ENCODE measurements at places on chromosomes 3 and 15.

DNA sequence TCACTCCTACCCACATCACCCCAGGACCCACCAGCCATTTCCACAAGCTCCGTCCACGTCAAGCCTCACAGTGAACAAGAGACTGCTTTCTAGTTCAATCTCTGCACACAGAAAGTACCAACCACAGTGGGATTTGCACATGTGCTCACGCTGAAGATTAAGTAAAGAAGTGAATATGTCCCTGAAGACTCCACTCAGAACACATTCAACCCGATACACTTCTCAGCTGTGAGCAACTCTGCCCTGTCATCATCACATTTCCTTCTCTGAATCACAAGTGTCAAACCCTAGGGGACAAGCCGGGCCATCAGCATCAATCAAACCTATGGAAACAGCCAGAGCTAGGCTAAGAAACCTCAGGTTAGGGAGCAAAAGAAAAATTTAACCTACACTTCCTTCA, 1.9 kb downstream of the STIMATE start:
- DNase-seq: no peak

DNA sequence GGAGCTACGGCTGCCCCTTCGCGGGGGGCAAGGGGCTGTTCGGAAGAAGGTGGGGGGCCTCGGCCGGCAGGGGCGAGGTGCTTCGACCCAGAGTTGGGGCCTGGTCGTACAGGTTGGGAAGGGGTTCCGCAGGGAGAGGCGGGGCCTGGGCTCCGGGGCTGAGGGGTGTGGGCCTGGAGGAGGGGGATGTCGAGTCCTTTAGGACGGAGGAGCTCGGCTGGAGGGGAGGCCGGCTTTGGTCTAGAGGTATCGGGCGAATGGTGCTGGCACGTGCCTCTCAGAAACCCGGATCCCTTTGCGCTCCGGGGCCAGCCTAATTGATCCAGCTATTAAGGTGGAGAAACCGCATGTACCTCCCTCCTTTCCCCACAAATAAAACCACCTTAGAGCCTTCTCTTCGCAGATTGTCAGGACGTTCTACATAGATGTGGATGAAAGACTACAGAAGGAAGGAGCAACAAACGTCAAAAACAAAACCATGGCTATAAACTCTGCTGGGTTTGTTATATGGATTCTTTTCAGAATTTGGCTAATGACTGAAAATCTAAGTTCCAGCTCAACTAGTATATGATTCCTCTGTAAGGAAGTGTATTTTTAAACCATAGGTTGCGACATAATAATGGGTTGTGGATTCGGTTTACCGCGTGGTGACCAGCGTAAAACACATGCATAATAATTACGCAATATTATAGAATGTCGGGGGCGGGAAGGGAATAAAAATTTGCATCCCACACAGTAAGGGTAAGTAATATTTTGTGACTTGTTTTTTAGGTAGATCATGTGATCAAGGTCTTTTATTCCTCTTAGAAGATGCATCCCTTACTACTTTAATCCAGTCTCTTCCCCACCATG, 644 bp upstream of the NGLY1 start:
- peak; percentile 56 for DNase-seq

- DNase-seq: no peak
These were observed 195.4 kb downstream of the OPA1 start for GRCh38 chr3:193788189-193788991.

- DNase-seq: no peak
These were observed 106.0 kb downstream of the LRIG1 start for GRCh38 chr3:66394753-66395249.

DNA sequence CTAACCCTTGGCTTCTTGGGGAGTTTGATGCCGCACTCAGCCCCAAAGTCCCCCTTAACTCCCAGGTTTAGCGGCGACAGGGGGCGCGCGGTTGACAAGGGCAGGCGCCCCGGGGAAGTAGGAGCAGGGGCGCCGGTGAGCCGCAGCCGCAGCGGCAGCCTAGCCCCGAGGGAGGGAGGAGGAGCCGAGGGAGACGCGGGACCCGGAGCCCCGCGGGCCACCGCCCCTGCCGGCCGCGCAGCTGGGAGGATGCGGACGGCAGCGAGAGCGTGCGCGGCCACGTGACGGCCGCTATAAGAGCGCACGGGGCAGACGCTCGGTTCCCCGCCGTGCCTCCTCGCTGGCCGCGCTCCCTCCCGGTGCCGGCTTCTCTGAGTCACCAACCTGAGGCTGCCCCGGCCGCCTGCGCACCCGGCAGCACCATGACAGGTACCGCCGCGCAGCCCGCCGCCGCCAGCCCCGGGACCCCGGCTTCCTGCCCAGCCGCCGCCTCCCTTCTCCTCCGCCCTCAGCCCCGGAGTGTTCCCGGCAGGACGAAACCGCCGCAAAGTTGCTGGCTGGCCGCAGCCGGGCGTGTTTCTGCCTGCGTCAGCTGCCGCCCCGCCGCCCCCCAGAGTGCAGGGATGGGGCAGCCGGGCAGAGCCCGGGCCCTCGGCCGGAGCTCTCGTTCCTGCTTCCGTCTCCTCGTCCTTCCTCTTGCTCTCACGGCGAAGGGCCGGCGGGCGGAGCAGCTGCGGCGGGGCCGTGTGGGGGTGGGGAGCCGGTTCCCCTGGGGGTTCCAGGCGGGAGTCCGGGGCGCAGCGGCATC, at the start of gene GYG1:
Gene GYG1, plus strand, starts transcription at position 322 of the 808 bp plus-strand sequence. Its CDS starts 101 bp downstream, at position 423.
- peak; percentile 73 for DNase-seq

DNA sequence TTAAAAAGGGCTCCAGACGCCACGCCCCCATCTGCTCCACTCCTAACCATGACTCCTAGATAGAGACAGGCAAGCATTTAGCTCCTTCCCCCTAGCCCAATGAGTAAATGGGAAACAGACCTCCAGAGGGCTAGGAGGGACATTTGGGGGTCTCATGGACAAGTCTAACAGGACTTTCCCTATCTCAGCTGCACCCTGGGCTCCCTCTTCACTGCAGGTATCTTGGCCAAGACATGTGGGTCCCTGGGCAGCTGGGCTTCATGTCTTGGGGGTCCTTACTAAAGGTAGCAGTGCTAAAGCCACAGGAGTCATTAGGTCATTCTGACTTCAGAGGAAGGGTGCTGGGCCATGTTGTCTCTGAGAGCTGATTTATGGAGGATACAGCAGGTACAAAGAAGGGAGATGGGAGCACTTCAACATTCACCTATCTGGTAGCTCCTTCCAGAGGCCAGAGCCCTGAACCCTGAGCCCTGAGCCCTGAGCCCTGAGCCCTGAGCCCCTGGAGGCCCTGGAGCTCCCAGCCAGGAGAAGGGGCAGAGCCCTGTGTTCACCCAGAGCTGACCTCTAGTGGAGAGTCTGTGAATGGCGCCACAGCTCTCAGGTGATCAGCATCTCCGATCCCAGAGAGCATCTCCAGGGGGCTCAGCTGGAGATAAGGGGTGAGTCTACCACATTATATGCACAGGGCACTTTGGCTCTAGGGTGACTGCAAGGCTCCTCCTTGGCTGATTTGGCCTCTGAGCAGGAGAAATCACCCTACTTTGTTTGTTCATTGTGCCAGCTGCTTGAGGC, 40.1 kb upstream of the EPHB1 start:
- DNase-seq: no peak

DNA sequence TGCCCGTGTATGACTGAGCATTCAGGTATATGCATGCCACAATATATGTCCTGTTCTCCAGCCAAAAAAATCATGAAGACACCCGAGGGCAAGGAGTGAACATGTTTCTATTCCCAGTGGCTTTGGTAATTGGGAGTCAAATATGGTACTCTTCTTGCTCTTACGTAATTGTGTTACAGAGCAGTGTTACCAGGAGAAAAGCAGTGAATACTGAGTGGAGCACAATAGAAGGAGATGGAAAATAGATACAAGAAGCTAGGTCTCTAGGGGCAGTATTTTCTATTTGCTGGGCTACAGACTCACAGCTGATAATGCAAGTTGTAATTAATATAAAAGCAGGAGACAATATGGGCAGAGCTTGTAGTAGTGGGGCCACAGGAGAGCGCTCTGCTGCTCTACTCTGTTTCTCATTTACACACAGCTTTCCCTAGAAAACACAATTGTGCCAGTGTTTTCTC, 13.2 kb downstream of the MEIS2 start:
- no peak for DNase-seq

DNA sequence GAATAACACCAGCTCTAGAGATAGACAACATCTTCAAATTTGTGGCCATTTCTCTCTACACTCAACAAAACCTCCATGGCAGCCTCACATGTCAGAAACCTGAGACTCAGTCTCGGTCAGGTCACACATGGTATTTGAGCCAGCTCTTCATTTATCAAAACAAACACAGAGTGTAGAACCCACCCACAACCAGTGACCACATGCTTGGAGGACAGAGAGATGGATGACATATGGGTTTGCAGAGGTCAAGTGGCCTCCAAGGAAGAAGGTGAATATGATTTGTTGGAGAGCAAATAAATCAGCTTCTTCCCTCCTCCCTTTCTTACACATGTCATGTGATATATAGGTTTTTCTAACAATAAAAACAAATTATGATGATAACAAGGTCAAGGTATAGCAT, 278.1 kb upstream of the LRTM1 start:
- no peak for DNase-seq

- no peak for DNase-seq
These were observed 44.8 kb downstream of the ZNF589 start for GRCh38 chr3:48285675-48286074.

GRCh38 chr3:150247441-150247840, 160.7 kb upstream of the TSC22D2 start:
- DNase-seq: no peak

DNA sequence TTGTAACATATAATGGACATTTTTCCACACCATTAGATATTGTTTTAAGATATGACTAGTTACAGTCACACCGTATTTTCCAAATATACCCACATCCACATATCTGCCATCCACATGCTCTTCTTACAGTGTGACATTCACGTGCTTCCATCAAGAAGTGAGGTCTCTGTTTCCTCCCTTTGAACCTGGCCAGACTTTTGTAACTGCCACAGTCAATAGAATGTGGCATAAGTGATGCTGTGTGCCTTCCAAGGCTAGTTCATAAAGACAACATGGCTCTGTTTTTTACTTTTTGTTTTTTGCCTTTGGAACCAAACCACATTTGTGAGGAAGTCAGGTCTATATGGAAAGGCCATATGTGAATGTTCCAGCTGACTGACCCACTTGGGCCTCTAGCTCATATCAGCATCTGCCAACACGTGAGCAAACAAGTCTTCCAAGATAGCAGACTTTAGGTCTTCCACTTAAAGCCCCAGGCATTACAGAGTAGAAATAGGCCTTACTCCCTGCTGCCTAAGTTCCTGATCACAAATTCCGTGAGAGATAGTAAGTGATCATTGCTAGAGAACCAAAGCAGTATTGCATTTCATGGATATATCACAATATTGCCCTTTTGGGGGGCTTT, 27.1 kb downstream of the EIF1B start:
- DNase-seq: no peak

GRCh38 chr3:69838217-69838616, 99.0 kb downstream of the MITF start:
- no peak for DNase-seq

DNA sequence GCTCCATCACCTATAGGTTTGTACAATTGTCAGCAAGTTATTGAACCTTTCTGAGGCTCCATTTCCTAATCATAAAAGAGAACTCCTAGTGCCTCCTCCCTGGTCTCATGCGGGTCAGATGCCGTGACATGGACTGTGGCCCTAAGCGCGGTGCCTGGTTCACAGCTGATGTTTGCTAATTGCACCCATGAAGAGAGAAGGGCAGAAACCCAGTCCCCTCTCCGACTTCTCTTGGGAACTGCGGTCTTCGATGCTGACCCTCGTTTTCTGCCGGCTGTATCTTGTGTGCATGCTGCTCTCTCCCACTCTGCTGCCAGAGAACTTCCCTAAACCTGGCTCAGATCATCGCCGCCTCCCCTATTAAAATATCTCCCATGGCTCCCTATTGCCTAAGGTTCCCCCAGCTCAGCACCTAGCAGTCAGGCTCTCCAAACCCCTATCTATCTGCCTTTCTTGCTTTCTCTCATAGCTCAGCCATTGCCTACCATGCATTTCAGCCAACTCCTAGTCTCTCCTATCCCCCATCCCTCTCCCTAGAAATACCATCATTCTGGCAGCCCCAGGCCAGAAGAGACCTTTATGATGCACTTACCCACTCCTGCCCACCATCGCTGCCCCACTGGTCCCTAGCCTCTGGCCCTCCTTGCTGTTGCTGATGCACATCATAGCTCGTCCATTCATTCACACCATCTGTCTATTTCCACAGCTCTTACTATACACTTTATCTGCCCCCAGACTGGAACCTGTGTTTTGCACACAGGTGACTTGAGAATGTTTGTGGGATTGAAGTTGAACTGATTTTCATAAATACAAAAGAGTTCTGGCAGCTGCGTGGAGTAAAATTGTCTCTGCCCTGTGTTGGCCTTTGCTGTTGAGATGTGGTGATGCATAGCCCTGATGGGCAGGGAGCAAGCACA, 6.6 kb downstream of the ISG20 start:
- DNase-seq: peak; percentile 60

DNA sequence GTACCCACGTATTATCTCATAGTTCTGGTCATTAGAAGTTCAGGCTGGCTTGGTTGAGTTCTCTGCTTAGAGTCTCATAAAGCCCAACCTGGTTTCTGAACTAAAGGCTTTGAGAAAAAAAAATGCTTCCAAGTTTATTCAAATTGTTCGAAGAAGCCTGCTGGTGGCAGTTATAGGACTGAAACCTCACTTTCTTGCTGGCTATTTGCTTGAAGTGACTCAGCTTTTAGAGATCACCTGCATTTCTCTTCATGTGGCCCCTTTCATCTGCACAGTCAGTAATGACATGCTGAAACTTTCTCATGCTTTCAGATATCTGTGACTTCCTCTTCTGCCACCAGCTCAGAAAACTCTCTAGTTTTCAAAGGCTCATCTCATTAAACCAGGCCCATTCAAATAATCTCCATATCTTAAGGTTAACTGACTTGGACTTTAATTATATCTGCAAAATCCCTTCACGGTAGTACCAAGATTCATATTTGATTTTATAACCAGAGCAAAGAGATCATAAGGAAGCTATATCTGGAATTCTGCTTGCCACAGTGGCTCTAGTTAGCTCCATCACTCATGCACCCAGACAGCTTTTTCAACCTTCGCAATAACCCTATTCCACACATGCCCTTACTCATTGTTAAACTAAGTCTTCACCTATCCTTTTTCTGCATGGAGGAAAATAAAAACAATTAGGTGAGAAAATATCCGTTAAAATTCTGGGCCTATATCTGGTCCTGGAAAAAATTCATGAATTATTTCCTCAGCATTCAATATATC, 433.8 kb upstream of the CBLB start:
- DNase-seq: no peak

DNA sequence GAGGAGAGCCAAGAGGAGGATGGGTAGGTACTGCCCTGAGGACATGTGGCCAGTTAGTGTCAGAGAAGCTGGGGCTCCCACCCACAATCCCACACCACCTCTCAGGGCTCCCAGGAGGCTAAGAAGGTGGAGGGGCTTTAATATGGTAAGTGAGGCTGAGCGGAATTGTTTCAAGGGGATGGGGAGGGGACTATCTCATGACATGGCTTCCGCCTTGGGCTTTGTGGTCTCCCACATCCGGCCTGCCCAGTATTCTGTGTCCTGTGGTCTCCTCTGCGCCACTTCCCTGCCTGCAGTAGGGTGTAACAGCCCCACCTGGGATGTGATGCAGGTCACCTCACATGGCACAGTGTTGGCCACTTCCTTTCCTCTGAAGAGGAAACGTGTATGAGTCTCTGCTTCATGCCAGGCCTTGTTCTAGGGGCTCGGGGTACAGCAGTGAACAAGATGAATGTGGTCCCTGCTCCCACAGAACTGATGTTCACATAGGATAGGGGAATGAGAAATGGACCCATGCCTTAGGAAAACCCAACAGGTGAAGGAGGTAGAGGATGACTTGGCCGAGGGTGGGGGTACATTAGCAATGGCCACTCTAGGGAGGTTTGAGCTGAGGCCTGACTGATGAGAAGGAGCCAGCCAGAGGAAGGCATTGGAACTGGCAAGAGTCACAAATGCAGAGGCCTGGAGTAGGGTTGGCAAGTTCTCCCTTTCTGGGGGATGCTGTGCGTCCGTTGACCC, 3.2 kb downstream of the NEIL1 start:
- DNase-seq: no peak
